ENCODE measurements at places on chromosomes 12 and 14. TPM values are rescaled to one million over a fixed set of nuclear protein-coding genes. Genes with fewer than 3 reads are reported as not detected.

- DNase-seq, result no peak
These were observed 706 bp downstream of the ANHX start for GRCh38 chr12:133234971-133235370.

GRCh38 chr14:91038439-91038838 lies 22.0 kb downstream of the RPS6KA5 start:
- DNase-seq, result no peak

DNA sequence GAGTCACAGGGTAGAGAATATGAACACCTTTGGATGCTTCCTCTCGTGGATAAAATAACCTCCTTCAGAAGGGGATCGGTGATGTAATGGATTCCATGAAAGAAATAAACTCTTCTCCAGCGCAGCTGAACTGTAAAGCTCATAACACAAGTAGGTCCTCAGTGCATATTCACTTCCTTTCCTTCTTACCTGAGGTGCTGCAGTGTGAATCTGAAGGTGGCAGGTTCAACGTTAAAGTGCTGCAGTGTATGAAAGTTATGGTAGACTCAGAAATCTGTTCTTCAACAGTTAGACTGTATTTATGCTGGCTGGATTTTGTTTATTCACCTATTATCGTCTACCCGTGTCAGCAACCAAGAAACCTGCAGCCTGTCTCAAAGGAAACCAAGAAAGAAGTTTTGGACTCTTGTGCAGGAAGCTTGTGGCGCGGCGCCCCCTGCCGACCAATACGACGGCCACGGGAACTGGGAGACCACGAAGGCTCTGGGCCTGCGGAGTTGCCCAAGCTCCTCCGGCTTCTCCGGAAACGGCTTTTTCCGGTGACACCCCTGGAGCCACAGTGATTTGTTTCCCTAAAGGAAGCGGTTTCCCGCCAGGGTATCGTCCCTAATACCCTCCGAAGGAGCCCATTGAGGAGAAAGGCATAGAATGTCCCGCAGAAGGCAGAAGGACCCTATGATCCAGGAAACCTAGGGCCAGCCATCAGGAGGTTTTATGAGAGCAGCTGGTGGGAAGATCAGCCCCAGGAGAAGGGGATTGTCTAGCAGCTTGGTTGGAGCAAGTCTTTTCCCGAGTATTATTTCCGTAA lies 17.6 kb upstream of the RNASE3 start:
- DNase-seq, result peak; percentile 43

- no peak for DNase-seq
These were observed 160.7 kb upstream of the LRFN5 start for GRCh38 chr14:41446008-41446407.

DNA sequence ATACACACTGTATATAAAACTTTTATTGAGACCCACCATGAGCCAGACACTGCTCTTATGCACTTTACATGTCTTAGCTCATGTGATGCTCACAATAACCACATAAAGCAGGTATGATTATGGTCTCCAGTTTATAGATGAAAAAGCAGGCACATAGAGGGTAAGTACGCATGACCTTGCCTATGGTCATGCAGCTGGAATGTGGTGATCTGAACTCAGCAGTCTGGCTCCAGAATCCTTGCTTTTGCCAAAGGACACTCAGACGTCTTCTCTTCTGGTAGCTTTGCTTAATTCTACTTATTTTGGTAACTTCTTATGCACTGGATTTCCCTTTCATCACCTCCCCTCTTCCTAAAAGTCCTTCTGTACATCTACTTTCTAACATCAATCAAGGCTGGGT lies 103.3 kb upstream of the CRY1 start:
- no peak for DNase-seq

- no peak for DNase-seq
These were observed 309.8 kb upstream of the TMEM132C start for GRCh38 chr12:127957001-127957660.

DNA sequence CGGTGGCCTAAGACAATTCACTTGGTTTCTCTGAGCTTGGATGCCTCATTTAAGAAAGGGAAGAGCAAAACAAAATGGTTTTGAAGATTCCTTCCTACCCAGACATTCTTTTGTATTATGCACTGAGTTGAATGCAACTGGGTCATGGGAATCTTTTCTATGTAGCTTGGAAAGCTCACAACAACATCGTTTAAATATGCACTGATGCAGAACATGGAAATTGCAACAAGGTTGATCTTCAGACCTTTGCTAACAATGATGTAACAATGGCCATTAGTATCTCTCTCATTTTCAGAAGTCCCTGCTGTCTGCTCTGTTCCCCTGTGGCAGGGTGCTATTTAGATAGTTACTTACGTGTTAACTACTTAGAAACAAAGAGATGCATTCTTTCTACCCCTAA lies 30.1 kb upstream of the IGF1 start:
- no peak for DNase-seq

DNA sequence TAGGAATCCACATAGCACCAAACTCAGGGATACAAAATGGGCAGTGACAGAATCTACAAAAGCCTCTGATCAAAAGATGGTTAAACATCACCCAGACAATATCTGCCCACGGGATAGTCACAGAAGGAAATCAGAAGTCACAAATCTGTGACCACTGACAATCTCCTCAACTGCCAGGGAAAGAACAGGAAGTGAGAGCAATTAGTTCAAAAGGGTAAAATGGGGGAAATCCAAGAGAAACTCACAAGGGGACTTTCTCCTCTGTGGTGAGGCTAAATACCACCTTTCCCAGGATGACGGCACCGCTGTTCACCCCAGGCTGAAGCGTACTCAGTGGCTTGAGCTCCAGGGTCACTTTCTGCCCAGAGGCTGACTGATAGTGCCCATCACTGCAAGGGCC lies 10.7 kb downstream of the TTC5 start:
- DNase-seq, result no peak

GRCh38 chr14:55624913-55625312 lies 44.9 kb downstream of the KTN1 start:
- DNase-seq, result no peak

DNA sequence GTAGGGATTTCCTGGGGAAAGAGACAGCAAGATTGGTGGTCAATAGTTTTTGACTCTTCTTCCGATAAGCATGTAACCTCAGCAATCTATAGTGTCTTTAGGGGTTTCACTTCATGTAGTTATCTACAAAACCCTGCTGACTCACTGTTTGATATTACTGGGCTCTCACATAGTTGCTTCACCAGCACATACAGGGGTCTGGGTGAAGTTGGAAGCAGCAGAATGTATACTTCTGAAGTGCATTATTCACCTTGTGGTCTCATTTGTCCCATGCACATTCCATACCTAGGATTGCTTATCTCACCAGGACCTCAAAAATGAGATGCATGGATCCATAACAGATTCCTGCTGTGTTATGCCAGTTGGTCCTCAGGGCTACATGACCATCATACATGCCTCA lies 280.0 kb downstream of the LRIG3 start:
- no peak for DNase-seq

GRCh38 chr12:18551106-18551505 lies 186.7 kb downstream of the PLCZ1 start:
- DNase-seq, result no peak

DNA sequence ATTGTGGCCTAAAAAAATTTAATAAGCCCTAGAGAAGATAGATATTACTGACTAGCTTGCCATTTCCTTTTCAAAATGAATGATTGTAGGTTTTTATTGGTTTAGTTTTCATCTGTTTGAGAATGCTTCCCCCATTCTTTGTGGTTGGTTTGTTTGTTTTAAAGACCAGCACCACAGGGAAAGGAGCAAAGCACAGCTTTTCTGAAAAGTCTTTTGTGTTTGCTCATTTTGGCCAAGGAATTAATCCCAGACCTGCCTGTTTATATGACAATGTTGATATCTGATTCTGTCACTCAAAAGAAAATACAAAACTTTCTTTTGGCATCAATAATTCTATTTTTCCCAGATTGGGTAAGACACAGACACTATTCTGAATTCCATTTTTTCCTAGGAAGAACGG lies 312.5 kb upstream of the FLRT2 start:
- peak; percentile 55 for DNase-seq

DNA sequence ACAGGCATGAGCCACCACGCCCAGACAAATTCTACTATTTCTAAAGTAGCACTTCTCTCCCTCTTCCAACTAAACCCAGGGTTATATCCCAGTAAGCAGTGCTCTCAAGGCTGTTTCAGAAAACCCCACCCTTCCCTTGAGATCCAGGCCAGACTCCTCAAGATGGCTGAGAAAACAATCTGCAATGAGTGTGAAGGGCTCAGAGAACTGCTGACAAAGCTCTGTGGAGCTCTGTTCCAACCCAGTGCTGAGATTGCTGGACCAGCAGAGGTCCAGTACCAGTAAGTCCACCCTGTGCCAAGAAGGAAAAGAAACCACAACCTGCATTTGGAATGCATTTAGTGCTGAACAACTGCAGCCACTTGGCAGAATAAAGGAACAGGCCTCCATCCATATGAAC lies 3.7 kb upstream of the IFFO1 start:
- no peak for DNase-seq

DNA sequence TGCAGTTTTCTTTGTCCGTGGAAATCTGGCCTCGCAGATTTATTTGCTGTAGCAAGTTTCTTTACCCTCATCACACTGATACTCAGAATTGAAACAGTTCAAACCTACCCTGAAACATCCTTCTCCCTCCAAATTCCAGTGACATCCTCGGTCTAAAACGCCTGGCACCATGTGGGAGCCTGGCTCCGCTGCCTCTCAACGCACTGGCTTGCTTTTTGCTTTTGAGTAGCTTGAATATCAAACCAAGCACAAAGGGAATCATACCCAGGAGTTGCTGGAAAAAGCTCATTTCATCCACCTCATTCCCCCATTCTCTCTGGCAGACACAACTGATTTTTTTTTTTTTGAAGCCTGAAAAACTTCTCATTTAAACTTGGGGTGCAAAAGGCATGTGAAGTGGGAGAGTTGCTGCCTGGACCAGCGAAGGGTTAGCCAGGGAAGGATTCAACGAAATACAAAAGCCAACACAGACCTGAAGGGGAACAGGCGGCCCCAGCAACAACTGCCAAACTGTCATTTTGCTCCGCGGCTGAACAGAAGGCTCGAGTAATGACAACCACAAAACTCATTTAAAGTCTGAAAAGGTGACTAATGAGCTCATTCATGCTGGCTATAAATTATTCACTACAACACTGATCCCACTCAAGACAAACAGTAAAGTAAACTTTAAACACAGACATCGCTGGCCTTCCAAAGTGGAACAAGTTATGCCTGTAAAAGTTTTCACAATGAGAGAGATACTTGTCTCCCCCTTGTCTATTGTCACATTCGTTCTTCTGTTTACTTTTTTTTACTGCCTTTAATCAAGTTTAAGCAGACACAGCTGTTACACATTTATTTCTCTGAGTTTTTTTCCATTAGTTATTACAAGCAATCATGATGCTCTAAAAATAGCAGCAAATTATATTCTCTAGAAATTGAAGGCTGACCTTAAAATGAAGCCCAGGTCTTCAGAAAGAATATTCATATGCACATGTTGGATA lies 12.5 kb upstream of the FOXN3 start:
- no peak for DNase-seq

GRCh38 chr14:90536511-90537191 lies 139.8 kb downstream of the CALM1 start:
- DNase-seq, result no peak

GRCh38 chr12:51922762-51923505 lies 15.6 kb downstream of the ACVRL1 start:
- peak; percentile 22 for DNase-seq

- no peak for DNase-seq
These were observed 1.8 kb downstream of the JAG2 start for GRCh38 chr14:105166571-105167302.

DNA sequence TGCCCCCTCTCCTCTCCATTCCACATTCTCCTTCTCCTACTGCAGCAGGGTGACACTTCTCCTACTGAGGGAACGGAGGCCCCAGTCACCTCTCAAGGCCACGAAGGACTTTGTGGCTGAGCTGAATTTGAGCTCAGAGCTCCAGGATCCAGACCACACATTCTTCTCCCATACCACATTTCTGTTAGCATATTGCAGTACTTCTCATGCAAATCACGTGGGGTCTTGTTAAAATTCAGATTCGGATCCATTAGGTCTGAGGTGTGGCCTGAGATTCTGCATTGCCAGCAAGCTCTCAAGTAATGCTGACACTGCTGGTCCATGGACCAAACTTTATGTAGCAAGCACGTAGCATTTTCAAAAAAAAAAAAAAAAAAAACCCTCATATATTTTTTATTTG lies 9.6 kb upstream of the IFI27L2 start:
- DNase-seq, result no peak

- DNase-seq, result no peak
These were observed 24.6 kb downstream of the TMED10 start for GRCh38 chr14:75151851-75152250.

DNA sequence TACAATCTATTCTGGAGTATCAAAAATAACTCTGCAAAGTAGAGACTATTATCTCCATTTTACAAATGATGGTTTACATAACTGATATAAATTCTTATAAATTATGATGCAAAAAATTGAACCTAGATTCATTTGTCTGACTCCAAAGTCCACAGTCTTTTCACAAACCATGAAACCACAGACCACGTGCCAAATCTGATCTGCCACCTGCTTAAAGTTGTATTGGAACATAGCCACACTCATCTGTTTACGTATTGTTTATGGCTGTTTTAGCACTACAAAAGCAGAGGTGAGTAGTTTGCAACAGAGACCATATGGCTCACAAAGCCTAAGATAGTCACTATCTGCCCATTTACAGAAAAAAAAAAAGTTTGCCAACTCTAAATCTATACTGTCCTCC lies 105.3 kb downstream of the KCNH5 start:
- DNase-seq, result no peak

GRCh38 chr14:103832046-103832445 lies 15.3 kb downstream of the PPP1R13B start:
- DNase-seq, result no peak

DNA sequence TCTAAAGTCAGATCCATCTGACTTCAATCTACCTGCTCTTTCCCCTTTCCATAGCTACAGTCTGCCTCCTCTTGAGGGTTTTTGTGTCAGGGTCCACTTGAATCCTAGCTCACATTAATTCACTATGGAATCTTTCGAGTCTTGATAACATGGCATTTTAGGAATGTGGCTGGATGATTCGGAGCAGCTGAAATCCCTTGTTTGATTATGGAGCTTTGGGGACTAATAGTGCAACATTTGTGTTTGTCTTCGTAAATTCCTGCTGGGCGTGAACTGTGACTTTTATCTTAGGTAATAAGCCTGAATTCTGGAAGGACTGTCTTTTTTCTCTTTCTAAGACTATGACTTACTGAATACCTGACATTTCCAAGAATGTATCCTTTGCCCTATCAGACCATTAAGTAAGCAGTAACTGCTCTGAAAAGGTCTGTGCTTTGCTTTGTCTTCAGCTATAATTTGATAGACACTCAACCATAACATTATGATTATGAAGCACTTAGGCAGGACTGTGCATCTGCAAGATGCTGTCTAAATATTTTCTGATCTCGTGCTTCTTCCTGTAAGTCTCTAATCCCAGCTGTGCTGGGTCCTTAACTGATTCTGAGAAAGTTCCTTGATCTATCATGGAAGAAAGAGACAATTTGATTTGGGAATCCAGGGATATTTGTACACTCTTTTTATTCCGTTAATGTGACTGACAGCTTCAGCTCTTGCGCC lies 19.0 kb upstream of the PELI2 start:
- no peak for DNase-seq

- DNase-seq, result no peak
These were observed 107.0 kb downstream of the PAPLN start for GRCh38 chr14:73344319-73344718.

- no peak for DNase-seq
These were observed 12.1 kb downstream of the LTBP2 start for GRCh38 chr14:74599946-74600345.

Gene CD63
- 2,378 TPM for total RNA-seq

Gene SOAT2
- total RNA-seq, result 0.12 TPM

Gene SERPINA12
- total RNA-seq, result not detected

Gene STAB2
- total RNA-seq, result not detected

Gene VASH1
- 2.7 TPM for total RNA-seq

Gene LRTM2
- total RNA-seq, result not detected

Gene TSHR
- total RNA-seq, result not detected

Gene KRT77
- not detected for total RNA-seq

Gene KRT71
- not detected for total RNA-seq

Data from HFFc6 (cell line).